ENCODE measurements at places on chromosomes 6 and 20. TPM values are rescaled to one million over a fixed set of nuclear protein-coding genes. Genes with fewer than 3 reads are reported as not detected.
A peak's percentile ranks its signal among the peaks of the same experiment; 100 is the strongest.

The BCAS1 gene
- total RNA-seq = not detected

The CNR1 gene
- 0.64 TPM for total RNA-seq

GRCh38 chr6:75605635-75606034 is 4.0 kb downstream of the SENP6 start:
- DNase-seq = no peak

DNA sequence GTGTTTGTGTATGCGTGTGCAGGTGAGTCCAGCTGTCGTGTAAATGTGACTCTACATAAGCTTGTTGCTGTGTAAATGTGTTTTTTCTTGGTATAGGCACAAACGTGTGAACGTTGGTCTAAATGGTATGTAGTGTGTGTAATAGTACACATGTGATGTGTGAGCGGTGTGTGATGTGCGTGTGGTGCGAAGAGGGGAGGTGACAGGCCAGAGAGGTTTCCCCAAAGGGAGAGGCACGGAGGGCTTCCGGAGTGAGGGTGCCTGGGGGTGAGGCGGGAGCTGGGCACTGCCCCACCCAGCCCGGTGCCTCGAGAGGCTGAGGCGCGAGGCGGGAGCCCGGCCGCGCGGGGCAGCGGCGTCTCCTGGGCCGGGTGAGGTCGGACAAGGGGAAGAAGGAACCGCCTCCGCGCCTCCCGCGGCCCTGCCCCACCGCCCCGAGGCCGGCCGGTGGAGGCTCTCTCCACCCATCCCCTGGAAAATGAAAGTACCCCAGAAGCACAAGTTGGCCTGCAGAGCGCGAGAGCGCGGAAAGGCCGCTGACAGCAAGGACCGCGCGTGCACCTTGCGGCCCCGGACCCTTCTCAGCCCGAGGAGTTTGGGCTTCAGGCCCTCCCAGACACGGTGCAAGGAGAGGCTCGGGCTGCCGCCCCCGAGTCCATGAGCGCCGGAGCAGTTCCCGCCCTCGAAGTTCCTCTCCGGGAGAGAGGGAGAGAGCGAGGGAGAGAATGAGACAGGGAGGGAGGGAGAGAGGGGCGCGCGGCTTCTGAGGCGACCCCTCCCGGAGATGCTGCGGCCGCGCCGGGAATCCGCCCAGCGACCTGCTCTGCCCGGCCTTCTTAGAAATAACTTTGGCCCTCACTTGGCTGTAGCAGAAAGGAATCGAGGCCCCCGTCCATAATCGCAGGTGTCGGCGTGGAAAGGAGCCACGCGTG is 43.2 kb upstream of the OSTM1 start:
- DNase-seq = peak; percentile 67

DNA sequence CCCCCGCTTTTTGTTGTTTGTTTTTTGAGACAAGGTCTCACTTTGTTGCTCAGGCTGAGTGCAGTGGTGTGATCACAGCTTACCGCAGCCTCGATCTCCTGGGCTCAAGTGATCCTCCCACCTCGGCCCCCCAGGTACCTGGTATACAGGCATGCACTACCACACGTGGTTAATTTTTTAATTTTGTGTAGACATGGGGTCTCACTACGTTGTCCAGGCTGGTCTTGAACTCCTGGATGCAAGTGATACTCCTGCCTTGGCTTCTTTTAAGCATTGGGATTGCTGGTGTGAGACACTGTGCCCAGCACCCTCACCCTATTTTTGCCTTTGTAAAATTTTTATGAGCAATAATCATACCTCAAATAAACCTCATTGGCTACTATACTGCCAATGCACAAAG is 5.5 kb downstream of the ENPP3 start:
- DNase-seq = no peak

All from M059J (cell line).